ENCODE measurements at places on chromosomes 12 and 14.

- DNase-seq: no peak
Observed at GRCh38 chr12:51329742-51330141, 5.8 kb upstream of the BIN2 start.

DNA sequence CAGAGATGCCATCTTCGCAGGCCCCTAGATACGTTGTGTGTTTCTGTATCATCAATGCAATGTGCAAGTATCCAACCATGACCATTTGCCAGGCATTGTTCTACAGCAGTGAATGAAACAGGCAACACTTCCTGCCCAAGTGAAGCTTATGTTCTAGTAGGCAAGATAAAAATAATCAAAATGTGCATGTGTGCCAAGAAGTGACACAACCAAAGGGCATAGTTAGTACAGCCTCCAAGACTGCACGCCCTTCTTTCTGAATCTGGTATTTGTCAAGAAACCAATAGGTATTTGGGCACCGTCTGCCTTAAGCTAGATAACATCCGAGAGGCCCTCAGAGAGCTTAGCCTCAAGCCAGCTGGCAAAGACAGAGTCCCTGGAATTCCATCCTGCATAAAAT lies 152.0 kb downstream of the TMEM132C start:
- no peak for DNase-seq

DNA sequence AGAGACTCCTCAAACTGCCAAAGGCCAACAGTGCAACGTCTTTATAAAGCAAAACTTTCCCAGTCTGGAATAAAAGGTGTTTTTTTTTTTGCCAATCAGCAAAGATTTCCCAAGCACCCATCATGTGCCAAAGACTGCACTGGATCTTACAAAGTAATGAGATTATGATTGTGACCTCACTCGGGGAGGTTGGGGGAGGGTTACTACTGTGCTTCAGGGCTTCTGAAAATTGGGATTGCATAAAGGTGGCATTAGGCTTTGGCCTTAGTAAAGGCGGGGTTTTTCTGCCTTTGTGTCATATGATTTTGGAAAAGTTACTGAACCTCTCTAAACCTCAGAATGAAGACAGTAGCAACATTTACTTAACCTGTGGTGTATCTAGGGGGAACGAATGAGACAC lies 233.8 kb downstream of the DACT1 start:
- DNase-seq: no peak

DNA sequence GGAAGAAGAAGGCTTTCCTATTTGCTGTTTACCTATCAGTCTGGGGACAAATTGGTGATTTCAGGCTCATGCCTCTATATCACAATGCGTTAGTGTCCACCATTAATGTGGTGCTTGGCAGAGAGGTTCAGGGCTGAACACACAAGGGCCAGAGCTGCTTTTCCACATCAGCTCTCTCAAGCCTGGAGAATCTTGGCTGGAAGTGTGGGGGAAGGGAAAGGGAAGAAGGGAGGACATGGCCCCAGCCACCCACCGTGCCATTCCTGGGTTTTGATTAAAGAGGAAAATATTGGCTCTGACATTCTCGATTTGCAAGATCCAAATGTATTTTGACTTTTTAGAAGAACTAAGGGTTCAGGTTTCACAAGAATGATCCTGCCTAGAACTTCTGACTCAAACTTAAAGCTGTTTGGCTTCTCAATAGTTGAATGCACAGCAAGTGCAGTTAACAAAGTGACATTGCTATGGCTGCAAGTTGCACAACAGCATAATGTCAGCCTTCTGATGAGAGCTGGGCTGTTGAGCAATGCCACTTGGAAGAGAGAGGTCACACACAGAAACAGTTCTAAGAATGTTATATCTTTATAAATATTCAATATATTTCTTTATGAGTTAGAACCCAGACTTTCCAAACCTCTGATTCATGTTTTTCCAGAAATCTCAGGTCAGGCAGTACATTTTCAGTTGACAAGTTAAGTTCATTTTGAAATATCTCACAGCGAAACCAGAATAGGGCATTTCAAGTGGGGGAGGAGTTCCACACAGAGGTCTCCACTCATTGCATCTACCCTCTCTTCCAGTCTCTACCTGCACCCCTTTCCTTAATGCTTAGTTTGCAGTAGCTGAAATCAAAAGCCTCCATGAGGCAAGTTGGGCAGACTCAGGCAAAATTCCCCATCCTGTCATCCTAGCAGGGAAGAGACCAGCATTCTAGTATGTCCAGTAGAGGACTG lies 25.3 kb downstream of the IGF1 start:
- DNase-seq: no peak

DNA sequence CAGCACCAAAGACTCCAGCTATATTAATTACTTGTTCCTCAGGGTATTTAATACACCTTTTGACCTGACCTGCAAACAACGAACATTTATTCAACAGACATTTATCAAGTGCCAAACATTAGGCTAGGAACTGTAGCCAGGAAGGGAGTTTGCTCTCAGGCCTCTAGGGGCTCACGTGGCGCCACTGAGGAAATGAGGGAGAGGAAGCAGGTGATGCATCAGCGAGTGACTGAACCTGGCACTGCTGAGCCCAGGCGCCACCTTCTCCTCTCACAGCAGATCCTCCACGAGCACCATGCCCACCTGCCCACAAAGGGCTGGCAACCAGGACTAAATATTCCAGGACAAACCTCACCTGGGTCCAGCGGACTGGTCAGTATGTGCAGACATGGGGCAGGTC lies 50.2 kb downstream of the SETD3 start:
- DNase-seq: no peak

- DNase-seq: no peak
Observed at GRCh38 chr12:25427337-25428249, 125.5 kb downstream of the LMNTD1 start.

GRCh38 chr12:47370421-47370820 lies 290.7 kb upstream of the AMIGO2 start:
- DNase-seq: no peak

DNA sequence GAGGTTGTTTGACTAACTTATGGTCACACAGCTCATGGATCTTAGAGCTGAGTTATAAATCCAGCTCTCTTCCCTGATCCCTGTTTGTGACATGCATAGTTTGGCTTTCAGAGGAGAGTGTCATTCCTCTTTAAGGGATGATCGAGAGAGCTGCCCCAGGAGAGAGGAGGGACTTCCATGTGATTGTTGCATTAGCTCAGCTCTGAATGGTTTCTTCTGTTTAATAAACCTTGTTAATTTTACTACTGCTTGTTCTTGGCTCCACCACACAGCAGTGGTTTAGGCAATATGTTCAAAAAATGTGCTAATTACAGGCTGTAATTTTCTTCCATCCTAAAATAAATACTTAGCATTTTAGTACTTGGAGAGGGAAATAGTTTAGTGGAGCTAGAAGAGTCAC lies 152.5 kb downstream of the C12orf75 start:
- DNase-seq: peak; percentile 28

DNA sequence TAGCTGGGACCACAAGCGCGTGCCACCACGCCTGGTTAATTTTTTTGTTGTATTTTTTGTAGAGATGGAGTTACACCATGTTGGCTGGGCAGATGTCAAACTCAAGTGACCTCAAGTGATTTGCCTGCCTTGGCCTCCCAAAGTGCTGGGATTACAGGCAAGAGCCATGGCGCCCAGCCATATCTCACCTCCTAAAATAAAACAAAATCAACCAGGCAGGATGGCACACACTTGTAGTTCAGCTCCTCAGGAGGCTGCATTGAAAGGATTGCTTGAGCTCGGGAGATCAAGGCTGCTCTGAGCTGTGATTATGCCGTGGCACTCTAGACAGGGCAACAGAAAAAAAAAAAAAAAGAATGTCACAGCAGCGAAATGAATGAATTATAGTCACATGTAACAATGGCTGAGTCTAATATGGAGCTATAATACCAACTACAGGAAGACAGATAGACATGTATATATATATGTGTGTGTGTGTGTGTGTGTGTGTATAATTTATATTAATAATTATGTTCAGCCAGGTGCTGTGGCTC lies 19.3 kb upstream of the TMEM120B start:
- DNase-seq: no peak

GRCh38 chr12:29088611-29089219 lies 60.4 kb upstream of the FAR2 start:
- no peak for DNase-seq

DNA sequence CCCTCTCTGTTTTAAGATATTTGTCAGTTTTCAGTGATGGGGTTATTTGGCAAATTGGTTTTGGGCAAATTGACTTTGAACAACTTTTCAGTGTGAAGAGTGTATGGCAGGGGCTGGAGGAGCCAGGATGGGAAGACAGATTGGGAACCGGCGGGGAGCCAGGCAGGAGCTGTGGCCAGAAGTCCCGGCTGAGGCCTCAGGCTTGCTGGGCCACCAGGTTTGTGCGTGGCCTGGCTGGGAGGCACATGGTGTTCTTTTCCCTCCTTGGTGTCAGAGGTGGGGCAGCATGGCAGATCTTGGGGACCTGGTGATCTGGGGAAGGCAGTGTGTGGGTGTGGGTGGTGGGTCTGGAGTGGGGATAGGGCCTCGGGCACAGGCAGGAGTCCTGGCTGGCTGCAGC lies 61.1 kb downstream of the SLC25A47 start:
- DNase-seq: no peak

DNA sequence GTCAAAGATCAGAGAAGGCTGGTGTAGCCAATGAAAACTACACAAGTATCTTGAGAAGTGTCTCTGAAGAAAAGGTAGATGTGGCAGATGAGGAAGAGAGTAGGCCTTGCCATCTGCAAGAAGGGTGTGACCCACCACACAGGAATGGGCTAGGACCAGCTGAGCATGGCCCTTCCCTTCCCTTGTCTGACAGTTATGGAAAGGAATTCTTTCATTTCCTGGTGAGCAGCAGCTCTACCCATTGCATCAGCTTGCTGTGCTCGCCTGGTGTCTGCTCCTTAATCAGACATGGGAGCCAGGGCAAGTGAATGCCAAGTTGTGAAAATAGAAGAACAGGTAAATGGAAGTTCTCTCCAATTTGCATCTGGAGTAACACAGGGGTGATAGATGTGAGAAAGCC lies 145.2 kb upstream of the KRR1 start:
- DNase-seq: peak; percentile 65

- DNase-seq: no peak
Observed at GRCh38 chr12:18721452-18721851, 16.4 kb downstream of the PLCZ1 start.

GRCh38 chr12:29517264-29517663 lies 19.8 kb upstream of the OVCH1 start:
- no peak for DNase-seq

GRCh38 chr12:66405395-66405794 lies 103.1 kb downstream of the HELB start:
- DNase-seq: no peak

GRCh38 chr12:39341179-39341578 lies 101.7 kb downstream of the KIF21A start:
- DNase-seq: no peak

- no peak for DNase-seq
Observed at GRCh38 chr12:71440763-71441748, 1.5 kb downstream of the LGR5 start.

GRCh38 chr14:55332654-55333570 lies 61.7 kb downstream of the FBXO34 start:
- DNase-seq: no peak

- no peak for DNase-seq
Observed at GRCh38 chr12:120092551-120093335, 23.8 kb downstream of the RAB35 start.

DNA sequence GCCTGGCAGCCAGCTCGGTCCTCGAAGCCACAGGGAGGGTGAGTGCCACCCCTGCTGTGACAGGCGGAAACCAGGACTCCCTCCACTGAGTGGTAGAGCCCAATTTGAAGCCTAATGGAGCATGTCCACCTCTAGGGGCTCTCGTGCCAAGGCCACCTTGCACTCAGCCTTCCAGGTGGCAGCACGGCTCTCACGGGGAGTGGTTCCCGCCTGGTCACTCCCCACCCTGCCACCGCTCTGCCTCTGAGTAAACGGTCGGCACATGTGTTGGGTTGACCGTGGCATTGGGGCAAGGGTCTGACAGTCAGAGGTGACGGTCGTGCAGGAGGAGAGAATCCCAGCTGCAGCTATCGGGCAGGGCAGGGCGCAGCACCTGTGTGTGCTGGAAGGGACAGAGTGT lies 34.8 kb downstream of the IL31 start:
- no peak for DNase-seq

GRCh38 chr12:104220931-104221330 lies 5.4 kb downstream of the TXNRD1 start:
- DNase-seq: no peak

DNA sequence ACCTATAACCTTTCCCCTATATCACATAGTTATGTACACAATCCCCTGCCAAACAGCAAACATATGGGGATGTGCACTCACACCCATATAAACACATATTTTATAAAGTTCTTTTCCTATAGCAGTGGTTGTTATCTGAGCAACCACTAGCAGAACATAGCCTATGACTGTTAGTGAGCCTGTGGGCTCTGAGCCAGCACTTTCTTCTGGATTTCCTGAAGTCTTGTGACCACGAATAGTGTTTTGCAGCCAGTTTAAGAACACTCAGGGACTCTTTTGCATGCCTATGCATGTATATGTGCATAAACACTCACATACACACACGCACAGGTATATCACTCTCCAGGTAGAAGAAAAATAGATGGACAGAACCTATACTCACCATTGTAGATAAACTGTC lies 17.1 kb downstream of the TESPA1 start:
- DNase-seq: no peak

GRCh38 chr12:100688451-100688864 lies 106.1 kb upstream of the ANO4 start:
- no peak for DNase-seq

- no peak for DNase-seq
Observed at GRCh38 chr12:75288860-75289259, 41.3 kb downstream of the CAPS2 start.

DNA sequence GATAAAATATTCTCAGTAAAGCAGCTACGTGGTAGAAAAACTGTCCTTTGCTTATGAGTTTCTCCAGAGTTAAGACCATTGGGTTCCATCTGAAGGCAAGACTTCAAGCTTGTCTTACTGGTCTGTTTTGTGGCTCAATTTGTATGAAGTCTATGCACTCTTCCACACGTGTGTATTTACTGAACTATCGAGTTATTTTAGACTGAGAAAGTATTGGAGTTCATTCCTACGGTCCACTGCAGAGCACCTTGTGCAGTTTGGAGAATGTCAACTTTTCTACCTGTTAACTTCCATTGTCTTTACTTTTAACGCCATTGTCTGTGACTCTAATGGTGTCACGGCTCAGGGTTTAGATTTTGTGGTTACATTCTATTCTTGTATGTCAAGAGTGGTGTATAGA lies 3.7 kb downstream of the HIF1A start:
- DNase-seq: no peak

- DNase-seq: no peak
Observed at GRCh38 chr12:53735-54730, 12.5 kb upstream of the IQSEC3 start.

DNA sequence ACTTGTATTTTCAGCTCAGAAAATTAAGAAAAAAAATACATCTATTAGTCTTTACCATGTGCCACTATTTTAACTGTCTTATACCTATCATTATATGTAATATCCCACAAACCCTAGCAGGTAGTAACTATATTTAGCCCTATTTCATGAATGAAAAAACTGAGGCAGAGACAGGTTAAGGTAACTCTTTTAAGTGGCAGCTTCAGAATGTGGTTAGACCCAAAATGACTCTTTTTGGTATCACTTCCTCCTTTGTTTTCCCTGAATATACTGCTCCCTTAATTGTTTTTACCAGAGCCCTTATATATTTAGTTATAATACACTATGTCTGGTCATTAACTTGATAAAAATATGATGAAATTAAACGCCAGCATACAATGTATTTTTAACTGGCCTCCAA lies 235.6 kb upstream of the RPL10L start:
- no peak for DNase-seq

All from GM04503 (cell line).